Tibial nerve (tissue), 4 donors: ENCODE measurements at places on chromosomes 16 and 17. TPM values are rescaled to one million over a fixed set of nuclear protein-coding genes. Genes with fewer than 3 reads are reported as not detected.

- DNase-seq = no peak
Observed at GRCh38 chr17:35159940-35160339, 12.3 kb downstream of the UNC45B start.

OR3A3 gene
- not detected for total RNA-seq

DNA sequence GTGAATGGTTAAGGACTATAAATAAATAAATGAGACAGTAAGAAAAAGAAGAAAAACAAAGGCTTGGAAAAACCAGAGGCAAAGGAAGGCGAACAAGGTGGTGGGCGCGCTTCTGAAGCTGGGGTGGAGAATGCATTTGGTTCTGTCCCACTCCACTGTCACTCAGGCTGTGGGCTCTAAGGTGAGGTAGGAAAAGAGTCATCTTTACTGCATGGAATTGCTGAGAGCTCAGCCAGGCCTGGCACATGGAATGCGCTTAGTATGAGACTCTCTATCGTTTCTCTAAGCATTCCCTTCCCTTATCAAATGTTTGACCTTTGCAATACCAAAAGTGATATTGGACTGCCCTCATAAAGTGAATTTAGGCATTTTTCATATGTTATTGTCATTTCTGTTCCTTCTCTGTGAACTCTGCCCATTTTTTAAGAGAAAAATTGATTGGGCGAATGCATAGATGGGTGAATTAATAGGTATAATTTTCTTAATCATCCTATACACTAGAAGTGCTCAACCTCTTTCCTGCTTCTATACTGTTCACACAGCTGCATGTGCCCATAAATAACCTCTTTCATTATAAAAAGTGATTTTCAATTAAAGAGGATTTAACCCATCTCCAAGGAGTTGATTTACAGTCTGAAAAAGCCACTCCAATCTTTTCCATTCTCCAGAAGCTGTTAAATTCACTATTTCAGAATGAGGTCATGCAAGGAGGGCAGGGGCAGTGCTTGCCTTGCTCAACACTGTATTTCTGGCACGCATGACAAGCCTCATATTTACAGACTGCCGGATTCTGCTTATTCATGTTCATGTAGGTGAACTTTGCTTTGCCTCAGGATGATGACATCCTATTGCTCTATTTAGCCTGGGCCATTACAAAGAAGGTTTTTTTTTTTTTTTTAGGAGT, 87.7 kb downstream of the MYH10 start:
- DNase-seq = no peak

DNA sequence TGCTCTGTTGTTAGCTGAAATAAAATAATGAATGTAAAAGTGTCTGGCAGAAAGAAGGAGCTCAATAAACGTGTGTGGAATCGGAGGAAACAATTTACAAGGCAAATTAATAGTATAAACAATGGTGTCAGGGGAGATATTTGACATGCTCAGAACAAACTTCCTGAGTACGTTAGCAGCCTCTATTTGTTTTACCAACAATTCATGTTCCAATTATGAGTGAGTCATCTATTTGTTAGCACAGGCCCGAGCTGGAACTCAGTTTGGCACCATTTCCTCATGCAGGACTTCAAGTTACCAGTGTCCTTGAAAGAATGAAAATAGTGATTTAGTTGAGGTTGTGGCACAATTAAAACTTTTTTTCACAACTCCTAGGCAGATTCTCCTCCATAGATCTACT, 9.1 kb downstream of the ASIC2 start:
- DNase-seq = no peak

DNA sequence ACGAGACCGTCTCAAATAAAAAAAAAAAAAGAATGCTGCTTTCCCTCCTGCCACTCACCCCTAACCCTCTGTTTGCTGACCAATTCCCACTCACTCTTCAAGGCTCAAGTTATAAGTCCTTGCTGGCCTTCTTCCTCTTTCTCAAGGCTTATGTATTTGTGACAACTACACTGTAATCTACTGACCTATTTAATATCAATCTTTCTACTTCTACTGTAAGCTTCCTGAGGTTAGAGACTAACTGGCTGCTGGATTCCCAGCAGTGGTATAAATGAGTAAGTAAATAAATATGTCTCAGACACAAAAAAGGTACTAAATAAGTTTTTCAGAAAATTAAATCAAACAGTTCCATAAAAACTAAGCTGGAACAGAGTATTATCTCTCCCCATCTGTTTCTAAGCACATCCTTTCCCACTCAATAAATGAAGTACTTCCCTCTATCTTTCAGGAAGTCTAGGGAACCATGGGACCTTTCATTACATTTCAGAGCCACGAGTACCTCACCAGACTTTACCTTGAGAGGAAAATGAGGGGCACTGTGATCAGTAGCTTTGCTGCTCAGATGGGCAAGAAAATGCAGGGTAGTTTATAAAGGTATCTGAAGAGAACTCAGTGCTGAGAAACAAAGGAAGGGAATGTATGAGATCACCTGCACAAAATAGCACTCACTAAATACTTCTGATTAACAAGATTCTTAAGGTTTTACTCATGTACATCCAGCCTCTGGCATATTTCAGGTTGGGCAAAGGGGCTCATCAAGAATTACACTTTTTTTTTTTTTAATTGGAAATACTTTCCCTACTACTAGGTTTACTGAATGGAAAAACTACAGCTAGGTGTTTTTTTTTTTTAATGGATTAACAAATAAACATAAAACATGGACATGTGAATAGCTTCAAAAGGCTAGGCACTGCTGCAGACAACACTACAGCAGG, 10.8 kb downstream of the SSH2 start:
- DNase-seq = no peak

DNA sequence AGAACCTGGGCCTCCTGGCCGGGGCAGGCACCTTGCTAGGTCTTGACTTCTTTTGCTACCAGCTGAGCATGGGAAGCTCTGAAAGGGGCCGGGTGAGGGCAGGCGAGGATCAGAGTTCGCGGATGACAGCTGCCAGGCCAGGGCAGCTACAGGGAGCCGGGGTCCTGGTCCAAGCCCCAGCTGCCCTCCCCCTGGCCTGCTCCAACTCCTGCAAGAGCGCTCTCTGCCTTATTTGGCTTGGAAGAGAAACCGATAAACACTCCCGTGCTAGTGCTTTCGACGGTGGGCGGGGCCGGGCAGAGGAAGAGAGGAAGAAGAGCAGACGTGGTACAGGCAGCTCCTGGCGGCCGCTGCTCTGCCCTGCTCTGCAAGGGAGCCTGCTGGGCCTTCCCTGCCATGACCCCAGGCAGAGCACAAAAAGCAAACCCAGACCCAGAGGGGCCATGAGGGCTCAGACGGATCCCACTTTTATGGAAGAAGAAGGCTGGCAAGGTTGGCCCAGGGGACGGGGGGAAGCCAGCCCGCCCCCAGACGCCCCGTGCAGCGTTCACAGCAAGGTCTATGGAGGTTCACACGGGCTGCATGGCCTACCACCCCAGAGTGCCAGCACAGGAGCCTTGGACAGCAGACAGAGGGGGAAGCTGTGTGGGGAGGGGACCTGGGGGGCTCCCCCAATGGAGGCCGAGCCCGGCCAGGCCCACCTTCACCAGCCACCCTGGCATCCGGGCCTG, 25.6 kb downstream of the PIEZO1 start:
- no peak for DNase-seq

- no peak for DNase-seq
Observed at GRCh38 chr17:3040882-3041281, 22.5 kb downstream of the OR1D5 start.

TEKT1 gene
- total RNA-seq = not detected

GRCh38 chr16:58685084-58685449, 497 bp upstream of the SLC38A7 start:
- no peak for DNase-seq

COX6A2 gene
- total RNA-seq = not detected

DNA sequence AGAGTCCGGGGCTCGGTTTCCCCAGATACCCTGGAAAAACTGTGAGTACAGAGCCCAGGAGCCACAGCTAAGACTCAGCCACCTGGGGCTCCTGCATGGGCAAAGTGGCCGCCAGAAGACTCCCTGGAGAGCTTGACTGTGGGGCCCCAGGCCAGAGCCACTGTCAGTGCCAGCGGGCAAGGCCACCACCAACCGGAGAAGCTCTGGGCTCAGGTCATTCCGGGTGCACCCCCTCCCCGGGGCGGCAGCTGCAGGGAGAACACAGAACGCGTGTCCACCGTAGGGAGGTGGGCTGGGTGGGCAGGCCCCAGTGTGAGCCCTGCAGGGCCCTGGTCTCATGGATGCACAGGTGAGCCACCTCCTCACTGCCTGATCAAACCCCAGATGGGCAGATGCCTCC, 22.3 kb upstream of the RBFOX3 start:
- no peak for DNase-seq

HOXB8 gene
- not detected for total RNA-seq

P2RX5 gene
- not detected for total RNA-seq

GRCh38 chr16:54289945-54290832, 3.6 kb upstream of the IRX3 start:
- no peak for DNase-seq

DNA sequence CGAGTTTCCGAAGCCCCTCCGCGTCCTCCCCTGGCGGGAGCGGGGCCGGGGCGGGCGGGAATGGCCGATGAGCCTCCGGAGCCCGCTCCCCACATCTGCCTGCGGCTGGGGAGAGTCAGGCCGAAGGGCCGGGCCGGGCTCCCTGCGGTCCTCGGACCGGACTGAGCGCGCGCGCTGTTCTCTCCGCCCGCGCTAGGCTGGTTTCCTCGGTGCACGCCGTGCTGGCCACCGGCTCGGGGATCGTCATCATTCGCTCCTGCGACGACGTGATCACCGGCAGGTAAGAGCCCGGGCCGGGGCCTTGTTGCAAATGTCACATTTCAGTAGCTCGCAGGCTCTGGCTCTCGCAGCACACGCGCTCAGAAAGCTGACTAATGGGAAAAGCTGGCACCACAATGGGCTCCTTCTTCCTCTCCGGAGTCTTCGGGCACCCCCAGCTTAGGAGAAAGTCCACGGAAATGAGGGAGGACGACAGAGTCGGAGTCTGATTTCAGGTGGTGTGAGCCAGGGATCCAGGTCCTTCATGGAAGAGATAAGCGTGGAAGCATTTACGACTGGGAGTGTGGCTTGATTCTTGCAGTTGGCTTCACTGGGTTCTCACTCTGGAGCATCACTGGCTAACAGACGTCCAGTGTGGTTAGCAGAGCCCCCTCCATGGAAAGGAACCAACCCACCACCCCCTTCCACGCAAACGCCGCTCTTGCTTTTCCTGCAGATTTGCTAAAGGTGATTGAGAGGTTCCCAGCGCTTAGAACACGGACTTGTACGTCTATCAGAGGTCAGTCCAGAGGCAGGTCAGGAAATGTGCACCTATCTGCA, 715 bp downstream of the TLCD3A start:
- DNase-seq = no peak

DNA sequence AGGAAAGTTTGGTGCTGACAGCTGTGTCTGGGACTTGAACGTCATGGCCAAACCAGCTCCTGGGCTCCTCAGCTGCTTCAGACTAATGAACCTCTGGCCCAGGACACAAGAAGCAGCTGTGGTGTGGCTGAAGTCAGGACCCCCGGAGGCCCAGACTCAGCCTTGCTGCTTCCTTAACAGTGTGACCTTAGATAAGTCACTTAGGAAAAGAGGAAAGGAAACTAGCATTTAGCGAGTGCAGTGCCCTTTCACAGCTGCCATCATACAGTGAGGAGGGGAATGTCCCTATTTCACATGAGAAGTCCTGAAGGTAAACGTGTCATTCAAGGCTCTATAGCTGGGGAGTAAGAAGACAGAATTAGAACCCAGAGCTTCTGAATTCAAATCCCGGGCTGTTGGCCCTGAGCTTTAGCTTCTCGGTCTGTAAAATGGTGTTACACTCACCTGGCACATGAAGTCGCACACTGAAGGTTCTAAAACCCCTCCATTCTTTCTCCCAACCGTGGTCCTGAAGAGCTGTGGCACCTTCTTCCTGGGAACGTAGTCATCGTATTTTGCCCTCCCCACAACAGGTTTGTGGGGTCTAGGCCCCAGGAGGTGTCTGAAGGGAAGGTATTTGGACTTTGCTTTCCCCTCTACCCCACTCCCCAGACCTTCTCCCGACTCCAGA, 910 bp upstream of the RAMP2 start:
- no peak for DNase-seq

RTN4RL1 gene
- 7.7 TPM for total RNA-seq

IL17C gene
- total RNA-seq = not detected

GRCh38 chr17:16339959-16340358, 13.3 kb downstream of the CENPV start:
- no peak for DNase-seq
